ENCODE measurements at places on chromosomes 13 and 19. TPM values are rescaled to one million over a fixed set of nuclear protein-coding genes. Genes with fewer than 3 reads are reported as not detected.

GRCh38 chr19:10211061-10211460 is 16.3 kb upstream of the DNMT1 start:
- no peak for ATAC-seq

- ATAC-seq, result no peak
Measured at GRCh38 chr19:2034729-2035589, 16.1 kb downstream of the MKNK2 start.

GRCh38 chr13:21106089-21106488 is 44.7 kb upstream of the LATS2 start:
- no peak for ATAC-seq

DNA sequence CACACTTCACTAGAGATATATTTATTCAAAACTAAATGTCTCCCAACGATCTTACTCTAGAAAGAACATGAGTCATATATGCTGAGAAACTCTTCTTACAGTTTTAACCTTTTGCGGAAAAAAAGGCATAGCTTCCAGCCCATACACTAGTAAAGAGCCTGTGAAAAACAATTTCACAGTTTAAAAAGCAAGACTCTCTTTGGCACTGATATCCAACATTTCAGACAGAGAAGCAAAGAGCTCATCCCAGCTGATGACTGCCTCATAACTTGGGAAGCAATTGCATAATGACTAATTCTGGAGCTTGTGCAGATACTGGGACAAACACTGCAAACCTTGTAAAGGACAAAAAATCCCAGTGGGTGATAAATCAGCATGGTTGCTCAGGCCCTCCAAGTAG is 88.0 kb downstream of the ENOX1 start:
- peak; percentile 46 for ATAC-seq

DNA sequence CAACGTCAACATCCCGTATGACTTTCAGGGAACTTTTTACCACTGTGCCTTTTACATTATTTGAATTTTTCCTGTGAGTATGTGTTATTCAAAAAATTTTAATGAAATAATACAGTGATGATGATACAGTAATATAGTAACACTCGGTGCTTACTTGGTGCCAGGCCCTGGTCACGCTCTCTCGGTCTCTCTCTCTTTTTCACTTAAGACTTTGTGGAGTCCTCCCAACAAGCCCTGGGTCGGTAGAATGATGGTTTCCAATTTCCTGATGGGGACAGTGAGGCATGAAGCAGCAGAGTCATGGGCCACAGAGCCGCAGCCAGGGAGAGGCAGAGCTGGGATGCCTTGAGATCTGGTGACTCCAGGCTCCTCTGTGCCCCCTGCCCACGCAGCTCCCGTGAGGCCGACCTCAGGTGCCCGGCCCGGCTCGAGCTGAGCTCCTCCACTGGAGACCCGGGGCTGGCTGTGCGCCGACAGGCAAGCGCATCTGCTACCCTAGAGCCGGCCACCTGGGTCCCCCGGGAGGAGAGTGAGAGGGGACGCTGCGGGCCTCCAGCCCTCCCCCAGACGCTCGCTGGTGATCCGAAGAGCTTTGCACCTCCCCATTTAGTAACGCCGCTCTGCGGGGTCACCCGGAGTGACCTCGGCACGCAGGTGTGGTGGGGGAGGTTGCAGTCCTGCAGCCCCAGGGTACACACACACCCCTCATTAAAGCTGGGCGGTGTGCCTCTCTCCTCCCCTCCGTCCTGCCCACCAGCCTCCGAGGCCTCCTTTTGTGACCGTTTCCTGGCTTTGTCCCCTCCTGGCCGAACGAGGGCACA is 4.4 kb upstream of the SBK3 start:
- ATAC-seq, result peak; percentile 38

GRCh38 chr19:46953955-46954501 is 65.6 kb upstream of the NPAS1 start:
- ATAC-seq, result no peak

DNA sequence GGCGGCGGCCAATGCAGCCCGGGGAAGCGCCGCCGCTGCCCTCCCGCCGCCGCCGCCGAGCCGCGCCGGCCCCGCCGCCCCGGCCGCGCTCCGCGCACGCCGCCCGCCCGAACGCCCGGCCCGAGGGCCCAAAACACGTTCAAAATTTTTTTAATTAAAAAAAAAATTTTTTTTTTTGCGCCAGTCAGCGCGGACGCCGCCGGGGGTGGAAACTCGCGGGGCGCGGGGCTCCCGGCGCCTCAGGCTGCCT is 468 bp downstream of the HMGB1 start:
- no peak for ATAC-seq

GRCh38 chr13:76175961-76176725 is 540.0 kb downstream of the LMO7 start:
- no peak for ATAC-seq

DNA sequence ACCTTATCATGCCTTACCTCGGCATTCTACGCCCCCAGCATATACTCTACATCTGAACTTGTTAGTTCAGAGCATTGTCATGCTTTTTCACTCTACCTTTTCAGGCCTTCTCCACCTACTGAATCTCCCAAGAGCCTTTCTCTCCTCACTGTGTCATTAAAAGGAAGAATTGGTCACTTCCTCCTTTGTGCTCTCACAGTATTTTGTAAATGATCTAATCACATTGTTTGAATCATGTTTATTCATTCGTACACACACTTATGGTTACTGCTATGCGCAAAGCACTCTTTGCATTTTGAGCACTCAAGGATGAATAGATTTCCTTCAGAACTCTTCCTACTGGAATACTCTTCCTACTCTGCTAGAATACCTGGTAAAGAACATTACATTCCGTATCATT is 15.8 kb upstream of the ELF1 start:
- no peak for ATAC-seq

GRCh38 chr19:5017235-5017634 is 48.3 kb downstream of the KDM4B start:
- ATAC-seq, result no peak

- ATAC-seq, result no peak
Measured at GRCh38 chr19:19937403-19937802, 36.7 kb downstream of the ZNF93 start.

DNA sequence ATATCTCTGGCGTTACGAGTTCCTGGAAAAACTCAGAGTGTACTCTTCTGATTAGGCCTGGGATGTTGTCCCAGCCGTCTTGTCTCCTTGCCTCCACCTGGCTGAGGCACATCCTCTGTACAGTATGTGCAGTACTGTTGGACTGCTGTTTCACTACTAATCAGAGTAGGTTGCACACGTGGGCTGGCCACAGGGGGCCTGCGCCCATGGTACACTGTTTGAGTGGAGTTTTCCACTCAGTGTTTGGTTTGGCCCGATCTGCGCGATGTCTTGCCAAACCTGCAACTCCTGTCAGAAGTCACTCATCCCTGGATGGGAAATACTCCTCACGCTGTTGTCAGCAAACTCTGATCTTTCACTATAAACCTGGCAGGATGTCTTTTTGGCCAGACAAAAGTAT is 189.6 kb upstream of the CSNK1A1L start:
- peak; percentile 71 for ATAC-seq

GRCh38 chr19:17902701-17903100 is 30.1 kb upstream of the CCDC124 start:
- ATAC-seq, result no peak

DNA sequence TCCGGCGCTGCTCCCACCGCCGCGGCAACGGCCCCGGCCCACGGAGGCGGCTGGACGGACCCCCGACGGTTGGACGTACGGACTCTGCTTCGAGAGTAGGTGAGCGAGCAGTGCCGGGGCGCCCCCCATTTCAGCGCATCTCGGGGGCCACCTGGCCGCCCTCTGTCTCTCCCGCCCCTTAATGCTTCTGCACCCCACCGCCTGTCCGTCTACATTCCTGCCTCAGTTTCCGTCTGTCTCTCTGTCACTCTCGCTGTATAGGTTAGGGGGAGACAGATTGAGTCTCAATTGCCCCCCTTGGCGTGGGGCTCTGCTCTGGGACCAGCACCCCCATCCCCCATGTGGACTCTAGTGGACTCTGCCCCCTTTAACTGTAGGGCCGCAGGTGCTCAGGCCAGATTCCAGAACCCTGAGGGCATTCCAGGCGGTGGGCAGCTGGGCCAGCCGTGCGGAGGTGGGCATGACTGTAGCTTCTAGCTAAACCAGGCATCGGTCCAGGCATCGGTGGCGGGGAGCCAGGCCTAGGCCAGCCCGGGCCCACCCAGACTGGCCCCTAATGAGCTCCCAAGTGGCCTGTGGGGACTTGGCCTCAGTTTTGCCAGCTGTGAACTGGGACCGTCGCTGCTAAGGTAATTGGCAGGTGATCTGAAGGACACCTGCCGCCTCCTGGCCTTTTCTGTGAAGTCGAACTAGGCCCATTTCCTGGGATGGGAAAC is 373 bp downstream of the TNFAIP8L1 start:
- ATAC-seq, result peak; percentile 1

Gene PLPPR3
- total RNA-seq, result not detected

Gene SLC17A7
- 1.3 TPM for total RNA-seq

- ATAC-seq, result peak; percentile 31
Measured at GRCh38 chr19:10876459-10877240, 5.3 kb downstream of the CARM1 start.

Gene PSG6
- not detected for total RNA-seq

Gene LIG4
- 14.0 TPM for total RNA-seq

- no peak for ATAC-seq
Measured at GRCh38 chr19:54153731-54154326, 5.7 kb downstream of the LENG1 start.

DNA sequence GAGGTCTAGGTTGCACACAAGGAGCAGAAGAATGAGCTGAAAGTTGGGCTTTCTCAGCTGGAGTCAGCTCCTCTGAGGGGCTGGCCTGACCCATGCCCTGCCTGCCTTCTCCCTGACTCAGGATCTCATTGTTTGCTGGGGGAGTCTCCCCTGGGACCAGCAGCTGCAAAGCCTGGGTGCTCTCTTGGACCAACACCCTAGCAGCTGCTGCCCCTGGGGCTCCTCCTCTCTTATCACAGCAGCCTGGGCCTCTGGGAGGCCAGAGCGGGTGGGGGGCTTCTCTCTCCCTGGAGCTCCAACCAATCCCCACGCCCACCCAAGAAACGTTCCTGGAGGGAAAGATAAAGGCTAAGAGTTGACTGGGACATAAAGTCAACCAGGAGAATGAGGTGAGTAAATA is 1.6 kb upstream of the FCGBP start:
- ATAC-seq, result no peak

Gene FPR1
- 0.93 TPM for total RNA-seq

DNA sequence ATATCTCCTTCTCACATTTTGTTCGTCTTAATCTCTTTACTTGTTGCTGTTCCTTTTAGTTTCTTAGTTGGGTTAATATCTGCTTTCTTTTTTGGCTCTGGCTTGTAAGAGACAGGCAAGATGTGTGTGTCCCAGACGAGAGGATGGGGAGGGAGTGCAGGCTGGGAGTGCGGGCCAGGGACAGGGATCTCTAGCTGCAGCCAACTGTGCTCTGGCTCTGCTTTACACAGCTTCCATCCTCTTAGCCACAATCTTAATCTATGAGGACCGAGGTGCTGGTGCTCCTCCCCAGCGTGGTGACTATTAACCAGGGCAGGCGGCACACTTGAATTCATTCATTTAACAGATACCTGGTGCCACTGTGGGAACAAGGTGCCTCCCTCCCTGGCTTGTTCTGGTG is 70.9 kb upstream of the WASF3 start:
- ATAC-seq, result no peak

- ATAC-seq, result no peak
Measured at GRCh38 chr19:34041925-34042521, 130.3 kb upstream of the LSM14A start.

- no peak for ATAC-seq
Measured at GRCh38 chr19:19319732-19320360, 463 bp downstream of the SUGP1 start.

- no peak for ATAC-seq
Measured at GRCh38 chr13:27170516-27171243, 931 bp downstream of the USP12 start.

Gene ZNF578
- total RNA-seq, result 4.2 TPM

GRCh38 chr13:101092985-101093384 is 323.3 kb downstream of the NALCN start:
- ATAC-seq, result no peak

DNA sequence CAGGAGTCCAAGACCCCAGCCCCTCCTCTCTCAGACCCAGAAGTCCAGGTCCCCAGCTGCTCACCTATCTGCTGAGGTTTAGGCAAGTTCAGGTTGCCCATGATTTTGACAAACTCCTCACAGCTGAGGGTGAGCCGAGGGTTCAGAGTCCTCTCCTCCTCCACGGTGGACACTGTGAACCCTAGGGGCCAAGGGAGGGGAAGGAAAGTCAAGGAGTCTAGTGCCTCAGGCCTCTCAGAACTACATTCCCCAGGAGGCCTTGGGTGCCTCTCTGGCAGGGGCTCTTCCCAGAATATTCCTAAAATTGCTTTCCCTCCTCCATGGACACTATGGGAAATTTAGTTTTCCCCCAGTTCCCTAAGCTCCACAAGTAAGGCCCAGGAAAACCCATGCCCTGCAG is 3.3 kb upstream of the PHLDB3 start:
- no peak for ATAC-seq

Gene PSG7
- not detected for total RNA-seq

DNA sequence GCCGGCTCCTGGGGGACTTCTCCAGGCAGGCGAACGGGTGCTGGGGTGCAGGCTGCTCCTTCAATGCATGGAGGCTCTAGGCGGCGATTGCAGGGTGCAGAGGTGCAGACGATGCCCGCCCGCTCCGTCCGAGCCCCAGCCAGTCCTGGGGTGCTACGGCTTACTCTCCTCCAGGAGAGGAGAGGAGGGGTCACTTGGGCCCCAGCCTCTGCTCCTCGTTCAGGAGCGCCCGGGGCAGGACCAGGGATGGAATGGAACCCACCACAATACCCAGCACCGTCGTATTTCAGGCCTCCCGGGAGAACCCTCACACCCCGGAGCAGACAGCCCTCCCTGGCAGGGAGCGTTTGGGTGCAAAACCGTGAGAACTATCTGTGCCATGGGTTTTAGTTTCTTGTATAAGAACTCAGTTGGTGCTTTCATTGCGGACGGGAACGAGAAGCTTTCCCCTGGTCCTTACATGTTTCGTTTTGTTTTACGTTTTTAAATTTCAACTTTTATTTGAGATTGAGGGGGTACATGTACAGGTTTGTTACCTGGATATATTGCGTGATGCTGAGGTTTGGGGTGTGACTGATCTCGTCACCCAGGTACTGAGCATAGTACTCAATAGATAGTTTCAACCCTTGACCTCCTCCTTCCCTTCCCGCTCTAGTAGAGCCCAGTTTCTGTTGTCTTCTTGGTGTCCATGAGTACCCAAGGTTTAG is 46.8 kb downstream of the ARHGEF18 start:
- peak; percentile 17 for ATAC-seq

- ATAC-seq, result no peak
Measured at GRCh38 chr13:72757792-72758535, 23.7 kb downstream of the DIS3 start.
